ENCODE measurements at places on chromosomes 6 and 20.

GRCh38 chr6:168837254-168838036 lies 396.5 kb downstream of the SMOC2 start:
- no peak for DNase-seq

DNA sequence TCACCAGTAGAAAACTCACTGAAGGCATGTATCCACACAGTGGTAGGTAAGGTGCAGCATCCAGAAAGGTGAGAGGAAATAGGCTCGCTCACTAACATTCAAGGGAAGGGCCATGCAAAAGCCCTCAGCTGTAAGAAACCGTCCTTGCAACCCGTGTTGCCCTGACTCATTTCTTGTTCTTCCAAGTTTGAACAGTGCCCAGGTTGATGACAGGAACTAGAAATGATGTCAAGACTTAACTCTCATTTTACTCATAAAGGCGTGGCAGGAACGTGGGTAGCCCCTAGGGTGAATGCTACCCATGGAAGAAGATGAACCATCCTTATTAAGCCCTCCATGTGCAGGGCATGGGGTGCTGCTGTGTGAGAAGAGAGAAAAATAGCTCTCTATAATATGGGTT lies 187.6 kb downstream of the CD83 start:
- no peak for DNase-seq

DNA sequence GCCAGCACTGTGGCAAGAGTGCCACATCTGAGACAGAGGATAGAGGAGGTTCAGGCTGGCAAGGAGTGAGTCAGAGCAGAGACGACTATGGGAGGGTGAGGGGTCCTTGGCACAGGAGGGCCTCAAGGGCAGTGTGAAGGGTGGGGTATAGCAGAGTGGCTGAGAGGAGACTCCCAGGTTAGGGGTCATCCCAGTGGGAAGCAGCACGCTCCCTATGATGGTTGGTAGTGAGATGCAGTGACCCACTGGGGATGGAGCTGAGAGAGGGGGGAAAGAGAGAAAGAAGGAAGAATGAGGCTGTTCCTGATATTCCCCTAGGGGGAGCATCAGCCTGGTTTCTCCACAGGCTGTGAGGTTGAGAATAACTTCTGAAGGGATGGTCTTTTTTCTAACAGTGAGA lies 97.3 kb downstream of the INSM1 start:
- DNase-seq, result no peak

- no peak for DNase-seq
Measured at GRCh38 chr6:3650076-3650958, 101.2 kb downstream of the PXDC1 start.

- DNase-seq, result no peak
Measured at GRCh38 chr20:35293303-35294292, 1.4 kb upstream of the FAM83C start.

GRCh38 chr6:136607932-136608772 lies 57.9 kb upstream of the MAP7 start:
- peak; percentile 74 for DNase-seq

- no peak for DNase-seq
Measured at GRCh38 chr6:152223636-152224035, 413.5 kb downstream of the SYNE1 start.

- DNase-seq, result no peak
Measured at GRCh38 chr6:157265186-157265585, 58.1 kb downstream of the TMEM242 start.

DNA sequence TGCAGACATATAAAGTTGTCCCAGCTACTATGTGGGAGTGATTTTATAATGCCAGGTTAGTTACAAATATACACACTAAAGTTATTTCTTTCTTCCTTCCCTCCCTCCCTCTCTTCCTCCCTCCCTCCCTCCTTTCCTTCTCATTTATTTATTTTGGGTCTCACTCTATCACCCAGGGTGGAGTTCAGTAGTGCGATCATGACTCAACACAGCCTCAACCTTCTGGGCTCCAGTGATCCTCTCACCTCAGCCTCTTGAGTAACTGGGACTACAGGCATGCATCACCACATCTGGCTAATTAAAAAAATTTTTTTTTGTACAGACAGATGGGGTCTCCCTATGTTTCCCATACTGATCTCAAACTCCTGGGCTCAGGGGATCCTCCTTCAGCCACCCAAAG lies 59.2 kb downstream of the PHF20 start:
- DNase-seq, result no peak

DNA sequence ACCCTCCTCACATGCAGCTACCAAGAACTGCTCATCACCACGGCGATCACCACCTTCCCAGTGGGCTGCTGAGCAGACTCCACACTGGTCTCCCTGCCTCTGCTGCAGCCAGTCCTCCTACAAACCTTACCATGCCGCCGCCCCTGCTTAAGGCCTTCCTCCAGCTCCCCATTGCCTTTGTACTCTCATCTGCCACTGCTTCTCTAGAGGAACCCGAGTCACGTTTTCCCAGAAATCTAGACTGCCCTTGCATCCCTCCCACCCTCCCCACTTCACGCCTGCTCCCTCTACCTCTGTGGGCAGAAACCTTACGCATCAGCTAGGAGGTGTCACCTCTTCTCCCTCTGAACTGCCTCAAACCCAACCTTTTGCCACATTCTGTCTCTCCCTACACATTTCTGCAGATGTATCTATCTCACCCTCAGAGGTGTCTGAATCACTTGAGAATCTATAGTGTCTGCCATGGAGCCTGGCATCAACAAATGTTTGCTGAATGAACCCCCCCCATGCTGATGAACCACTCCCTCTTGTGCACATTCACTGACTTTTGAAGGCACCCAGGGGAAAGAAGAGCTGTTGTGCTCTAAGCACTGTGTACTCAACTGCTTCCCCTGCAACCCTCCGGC lies 4.3 kb downstream of the E2F1 start:
- no peak for DNase-seq

DNA sequence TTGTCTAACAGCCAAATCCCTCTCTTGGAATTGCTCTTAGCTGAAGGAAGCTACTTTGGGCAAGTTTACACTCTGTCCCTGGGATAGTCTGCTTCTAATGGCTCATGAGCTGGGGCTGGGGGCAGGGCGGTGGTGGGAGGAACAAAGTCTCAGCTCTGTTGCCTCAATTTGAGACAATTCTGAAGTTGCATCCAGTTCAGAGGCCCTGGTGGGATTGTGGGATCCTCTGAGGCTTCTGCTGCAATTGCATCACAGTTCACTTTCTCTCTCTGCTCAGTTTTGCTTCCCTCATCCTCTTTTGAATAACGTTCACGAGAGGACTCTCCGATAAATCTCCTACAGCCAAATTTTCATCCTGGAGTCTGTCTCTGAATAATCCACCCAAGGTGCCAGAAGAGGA lies 440.6 kb upstream of the SLC35B3 start:
- DNase-seq, result no peak

DNA sequence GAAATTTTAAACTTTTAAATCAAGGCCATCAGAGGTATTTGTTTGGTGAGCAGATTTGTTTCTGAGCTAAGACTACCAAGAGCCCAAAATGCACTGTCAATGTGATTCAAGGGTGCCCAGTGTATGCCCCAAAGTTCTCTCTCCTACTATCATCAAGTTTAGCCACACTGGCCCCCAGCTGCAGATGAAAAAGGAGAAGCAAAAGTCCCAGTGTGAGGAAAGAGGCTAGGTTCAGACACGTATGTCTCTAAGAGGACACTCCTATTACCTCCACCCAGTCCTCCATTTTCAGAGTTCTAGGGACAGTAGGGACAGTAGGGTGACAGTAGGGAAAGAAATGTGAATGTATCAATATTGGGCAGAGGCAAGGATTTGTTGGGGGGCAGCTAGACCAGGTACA lies 230.8 kb downstream of the CD83 start:
- DNase-seq, result no peak

DNA sequence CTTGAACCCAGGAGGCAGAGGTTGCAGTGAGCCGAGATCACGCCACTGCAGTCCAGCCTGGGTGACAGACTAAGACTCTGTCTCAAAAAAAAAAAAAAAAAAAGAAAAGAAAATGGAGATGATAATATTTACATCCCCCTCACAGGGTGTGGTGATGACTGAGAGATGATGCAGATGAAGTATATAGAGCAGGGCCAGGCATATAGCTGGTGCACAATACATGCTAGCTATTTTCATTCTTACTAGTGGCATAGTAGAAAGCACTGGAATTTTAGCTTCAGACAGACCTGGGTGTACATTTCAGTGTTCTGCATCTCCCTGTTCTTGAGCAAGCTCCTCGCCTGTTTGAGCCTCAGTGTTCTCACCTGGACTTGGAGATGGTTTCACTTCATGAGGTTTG lies 36.9 kb downstream of the CEBPB start:
- no peak for DNase-seq

DNA sequence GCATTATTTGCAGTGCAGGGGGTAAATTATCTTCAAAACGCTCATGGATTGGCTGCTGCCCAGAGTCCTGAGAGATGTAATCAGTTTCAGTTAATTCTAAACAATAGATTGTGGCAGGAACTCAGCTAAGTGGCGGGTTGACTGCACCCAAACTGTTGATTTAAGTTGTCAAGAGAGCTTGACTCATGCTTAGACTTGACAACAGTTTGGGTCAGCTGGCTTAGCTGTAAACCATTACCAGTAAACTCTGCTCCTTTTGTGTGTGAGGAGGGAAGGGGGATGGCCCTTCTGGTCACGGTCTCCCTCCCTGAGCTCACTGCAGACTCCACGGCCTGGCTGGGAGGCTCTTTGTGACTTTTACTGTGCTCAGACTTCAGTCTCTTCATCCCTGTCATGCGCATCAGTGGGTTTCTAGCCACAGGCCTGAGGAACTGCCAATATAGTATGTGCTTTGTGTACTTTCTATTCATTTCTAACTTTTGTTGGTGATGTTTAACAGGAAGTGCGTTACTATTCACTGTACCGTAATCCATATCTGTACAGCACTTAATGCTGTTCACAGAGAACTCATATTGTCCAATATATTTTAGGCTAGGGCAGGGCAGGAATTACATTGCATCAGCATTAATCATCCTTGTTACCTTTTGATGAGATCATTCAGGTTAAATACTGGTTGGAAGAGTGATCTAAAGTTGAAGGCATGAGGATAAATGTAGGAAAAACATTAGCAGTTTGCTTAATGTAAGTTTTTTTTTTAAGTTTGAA lies 488.3 kb downstream of the CDKAL1 start:
- no peak for DNase-seq

- no peak for DNase-seq
Measured at GRCh38 chr20:48120120-48120519, 334.8 kb upstream of the SULF2 start.

DNA sequence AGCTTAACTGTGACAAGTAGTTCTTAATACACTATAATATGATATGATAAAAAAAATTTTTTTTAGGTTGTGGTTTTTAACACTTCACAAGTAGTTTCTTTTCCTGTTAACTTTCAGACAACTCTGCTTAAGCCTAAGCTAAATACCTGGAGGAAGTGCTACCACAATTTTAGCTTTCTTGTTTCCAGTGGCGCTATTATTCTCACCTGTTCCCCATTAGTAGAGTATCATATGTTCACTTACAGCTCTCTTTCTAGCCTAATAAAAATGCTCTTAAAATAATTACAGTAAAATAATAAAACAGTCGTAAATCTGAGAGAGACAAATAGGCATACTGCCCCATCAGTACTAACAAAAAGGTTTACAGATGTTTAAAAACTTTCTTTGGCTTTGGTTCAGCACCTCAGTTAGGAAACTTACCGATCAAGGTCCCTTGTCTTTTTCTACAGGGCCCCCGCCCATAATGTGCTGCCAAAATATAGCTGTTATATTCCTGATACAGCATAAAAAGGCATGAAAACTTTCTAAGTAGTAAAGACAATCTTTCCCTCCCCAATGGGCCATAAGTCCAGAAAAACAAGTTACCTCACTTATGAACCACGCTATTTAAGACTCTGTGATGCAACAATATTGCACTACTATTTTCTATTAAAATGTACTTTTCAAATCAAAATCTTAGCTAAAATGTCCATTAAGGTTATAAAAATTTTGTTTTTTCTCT lies 57.9 kb downstream of the SESN1 start:
- DNase-seq, result no peak

DNA sequence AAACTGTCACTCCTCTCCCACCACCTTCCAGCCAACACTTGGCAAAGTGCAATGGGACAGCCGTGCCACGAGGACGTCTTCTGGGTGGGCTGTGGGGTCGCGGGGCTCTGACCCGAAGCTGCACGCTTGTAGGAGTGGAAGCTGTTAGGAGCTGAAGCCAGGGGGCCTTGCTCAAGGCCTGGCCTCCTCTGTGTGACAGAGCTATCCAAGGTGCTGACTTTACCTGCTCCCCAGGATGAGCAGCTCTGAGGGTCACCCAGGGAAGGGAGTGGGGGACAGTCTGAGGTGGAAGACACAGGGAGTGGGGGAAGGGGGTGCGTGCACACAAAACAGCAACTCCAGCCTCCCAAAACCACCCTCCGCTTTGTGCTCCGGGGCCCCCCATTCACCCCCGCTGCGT lies 17.5 kb upstream of the CHRNA4 start:
- DNase-seq, result no peak

- no peak for DNase-seq
Measured at GRCh38 chr6:126967296-126968005, 151.0 kb upstream of the RSPO3 start.

DNA sequence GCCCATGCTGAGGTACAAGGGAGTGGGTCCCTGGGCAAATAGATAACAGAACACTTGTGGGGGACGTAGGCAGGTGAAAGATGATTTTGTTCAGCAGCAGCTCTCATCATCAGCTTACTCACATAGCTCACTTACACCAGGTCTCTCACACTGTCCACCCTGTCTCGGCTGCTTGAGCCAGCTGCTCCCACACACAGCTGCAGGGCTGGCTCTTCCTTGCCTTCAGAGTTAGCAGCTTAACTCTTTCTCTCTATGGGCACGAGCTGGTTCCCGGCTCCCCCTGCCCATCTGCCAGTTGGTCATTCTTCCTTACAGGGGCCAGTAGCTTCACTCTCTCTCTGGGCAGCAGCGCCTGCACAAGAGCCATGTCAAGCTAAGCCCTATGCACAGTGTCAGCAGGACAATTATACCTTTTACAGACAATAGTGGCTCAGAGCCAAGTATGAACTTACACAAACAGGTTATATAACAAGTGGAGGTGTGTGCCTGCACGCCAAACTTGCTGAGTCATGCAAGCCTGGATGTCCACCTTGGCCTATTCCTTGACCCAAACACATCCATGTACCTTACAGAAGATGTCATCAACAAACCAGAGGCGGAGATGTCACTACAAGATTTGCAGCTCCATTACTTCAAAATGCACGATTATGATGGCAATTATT lies 18.7 kb downstream of the ZNF391 start:
- DNase-seq, result no peak

DNA sequence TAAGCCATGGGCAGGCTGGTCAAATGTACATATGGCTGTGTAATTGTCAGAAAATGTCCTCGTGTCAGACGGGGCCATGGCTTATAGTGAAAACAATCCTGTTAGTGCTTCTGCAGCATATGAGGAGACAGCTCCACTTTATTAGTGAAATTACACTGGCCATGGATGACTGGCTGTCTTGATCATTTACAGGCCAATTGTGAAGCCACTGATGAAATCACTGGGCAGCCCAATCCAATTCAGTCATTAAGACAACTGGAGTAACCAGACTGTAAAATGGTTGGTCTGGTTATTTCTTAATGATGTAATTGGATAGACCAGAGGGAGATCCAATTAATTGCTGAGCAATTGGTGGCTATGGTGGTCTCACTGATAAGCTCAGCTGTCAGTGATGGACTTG lies 749.5 kb downstream of the KIF16B start:
- DNase-seq, result no peak

All from activated T-cell treated with anti-CD3 and anti-CD28 coated beads for 1 hour (primary cell).